ENCODE measurements at places on chromosomes 2 and 18. TPM values are rescaled to one million over a fixed set of nuclear protein-coding genes. Genes with fewer than 3 reads are reported as not detected.

Gene IRS1
- total RNA-seq = 15.2 TPM

Gene AGXT
- 0.48 TPM for total RNA-seq

Gene COA5
- 24.3 TPM for total RNA-seq

DNA sequence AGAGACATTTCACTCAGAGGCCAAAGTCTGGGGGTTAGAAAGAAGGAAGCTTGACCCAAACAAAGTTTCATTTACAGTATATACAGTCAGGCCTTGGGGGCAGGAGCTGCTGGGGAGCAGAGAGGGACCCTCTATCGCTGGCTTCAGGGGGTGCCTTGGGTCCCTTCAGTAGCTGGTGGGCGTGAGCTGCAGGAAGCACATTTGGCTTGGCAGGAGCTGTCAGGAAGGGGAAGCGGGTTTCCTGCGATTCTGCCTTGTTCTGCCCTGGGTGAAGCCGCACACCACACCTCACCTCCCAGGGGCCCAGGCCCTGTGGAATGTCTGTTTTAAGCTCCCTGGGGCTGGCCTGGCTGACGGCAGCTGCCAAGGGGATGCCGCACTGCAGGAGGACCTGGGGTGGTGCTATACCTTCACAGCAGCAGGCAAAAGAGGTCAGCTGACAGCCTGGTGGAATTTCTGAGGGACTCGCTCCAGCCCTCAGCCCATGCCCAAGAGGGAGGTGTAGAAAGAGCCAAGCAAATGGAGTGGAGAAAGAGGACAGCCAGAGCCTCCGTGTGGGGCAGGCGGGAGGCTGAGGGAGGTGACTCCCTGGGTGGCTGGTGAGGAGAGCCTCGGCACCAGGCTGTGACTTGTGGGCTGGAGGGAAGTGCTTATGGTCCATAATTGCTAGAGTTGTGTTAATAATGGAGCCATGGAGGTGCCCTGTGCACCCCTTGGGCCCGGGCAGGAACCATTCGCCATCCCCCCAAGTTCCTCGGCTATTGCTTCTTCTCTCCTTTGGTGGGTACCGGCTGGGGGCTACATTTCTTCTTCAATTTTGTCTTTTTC, 43.9 kb downstream of the PSD4 start:
- DNase-seq = peak; percentile 61

DNA sequence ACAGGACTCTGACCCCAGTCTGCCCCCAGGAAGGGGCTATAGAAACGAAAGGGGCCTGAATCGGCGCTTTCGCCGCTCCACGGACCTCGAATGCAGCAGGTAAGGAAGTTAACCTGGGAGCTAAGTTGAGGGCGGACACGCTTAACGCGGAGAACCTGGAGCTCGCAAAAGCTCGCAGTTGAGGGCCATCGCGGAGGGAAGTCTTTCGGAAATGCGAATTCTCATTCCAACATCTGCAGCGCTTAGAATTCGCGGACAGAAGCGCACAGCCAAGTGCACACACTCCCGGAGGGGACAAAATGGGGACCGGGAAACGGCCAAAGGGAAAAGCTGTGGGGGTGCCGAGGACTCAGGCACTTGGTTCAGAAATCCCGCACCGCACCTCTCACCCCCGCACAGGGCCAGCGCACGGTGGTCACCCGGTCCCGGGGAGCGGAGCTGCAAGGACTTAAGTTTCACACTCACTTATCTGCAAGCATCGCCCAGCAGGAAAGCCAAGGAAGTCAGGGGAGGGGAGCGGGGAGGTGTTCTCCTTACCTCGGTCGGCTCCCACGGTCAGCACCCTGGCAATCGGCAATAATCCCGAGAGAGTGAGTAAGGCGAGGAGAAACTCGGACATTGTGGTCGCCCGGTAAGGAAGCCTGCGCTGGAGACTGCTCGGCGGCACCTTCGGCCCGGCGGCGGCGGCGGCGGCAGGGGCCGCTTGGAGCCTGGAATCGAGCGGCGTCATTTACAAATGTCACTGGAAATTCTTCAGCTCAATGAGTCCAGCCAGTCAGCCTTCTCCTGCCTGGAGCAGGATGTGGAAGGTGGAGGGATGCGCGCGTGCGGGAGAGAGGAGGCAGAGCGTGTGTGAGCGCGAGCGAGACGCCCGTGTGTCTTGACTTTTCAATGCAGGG, 456 bp downstream of the LRP1B start:
- peak; percentile 83 for DNase-seq

DNA sequence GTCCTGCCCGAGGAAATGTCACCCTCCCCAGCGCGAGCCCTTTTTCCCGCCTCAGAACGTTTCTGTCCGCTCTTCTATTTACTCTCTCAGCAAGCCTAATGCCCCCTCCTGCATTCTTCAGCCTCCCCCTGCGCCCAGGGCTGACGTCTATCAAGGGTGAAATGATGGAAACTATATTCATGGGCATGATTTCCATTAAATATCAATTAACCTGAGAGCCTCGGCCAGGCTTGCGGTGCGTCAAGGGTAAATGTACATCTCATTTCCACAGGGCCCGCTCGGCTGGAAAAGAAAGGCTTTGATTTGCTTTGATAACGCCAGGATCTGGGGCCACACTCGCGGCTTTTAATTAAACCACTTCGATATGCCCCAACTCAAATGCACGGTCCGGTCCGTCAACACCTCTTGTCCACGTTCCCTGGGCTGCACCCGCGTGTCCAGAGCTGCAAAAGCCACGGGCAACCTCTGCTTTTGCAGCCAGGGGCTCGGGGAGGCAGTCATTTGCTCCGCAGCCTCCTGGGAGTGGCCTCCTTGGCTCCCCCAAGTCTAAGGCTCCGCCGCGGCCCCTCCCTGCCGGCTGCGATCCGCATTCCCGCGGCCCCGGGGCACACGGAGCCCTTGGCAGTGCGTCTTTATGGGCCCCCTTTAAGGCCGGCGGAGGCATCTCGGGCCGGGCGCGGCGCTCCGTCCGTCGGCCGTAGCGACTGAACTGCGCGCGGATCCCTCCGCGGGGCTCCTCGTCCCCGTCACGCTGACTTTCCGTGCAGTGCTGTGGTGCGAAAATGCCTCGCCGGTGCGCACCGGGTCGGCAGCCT, at the start of gene HOXD8:
Gene HOXD8, plus strand, starts transcription at position 724 of the 815 bp plus-strand sequence. CDS start 662 bp downstream, outside the sequence.
- peak; percentile 70 for DNase-seq

GRCh38 chr18:62781262-62781661, 65.9 kb downstream of the PHLPP1 start:
- no peak for DNase-seq

GRCh38 chr2:45191146-45191863, 182.1 kb upstream of the SIX2 start:
- DNase-seq = no peak

DNA sequence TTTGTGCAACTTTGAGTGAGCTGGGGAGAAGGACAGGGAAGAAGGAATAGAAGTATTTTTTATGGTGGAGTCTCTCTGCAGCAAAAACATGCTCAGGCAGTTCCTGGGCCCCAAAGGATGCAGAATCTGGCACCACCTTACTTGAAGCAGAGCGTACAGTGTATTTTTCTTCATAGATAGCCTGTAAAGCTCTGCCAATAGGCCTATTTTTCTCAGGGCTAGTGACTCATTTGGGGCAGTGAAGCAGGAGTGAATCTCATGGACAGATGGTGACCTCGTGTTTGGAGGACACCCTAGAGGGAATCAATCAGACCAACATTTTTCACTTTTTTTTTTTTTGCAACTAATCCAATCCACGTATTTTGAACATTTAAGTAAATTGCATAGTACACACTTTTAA, 268.1 kb upstream of the CXCR4 start:
- no peak for DNase-seq

- DNase-seq = no peak
Observed at GRCh38 chr2:128557069-128557468, 238.4 kb upstream of the HS6ST1 start.

DNA sequence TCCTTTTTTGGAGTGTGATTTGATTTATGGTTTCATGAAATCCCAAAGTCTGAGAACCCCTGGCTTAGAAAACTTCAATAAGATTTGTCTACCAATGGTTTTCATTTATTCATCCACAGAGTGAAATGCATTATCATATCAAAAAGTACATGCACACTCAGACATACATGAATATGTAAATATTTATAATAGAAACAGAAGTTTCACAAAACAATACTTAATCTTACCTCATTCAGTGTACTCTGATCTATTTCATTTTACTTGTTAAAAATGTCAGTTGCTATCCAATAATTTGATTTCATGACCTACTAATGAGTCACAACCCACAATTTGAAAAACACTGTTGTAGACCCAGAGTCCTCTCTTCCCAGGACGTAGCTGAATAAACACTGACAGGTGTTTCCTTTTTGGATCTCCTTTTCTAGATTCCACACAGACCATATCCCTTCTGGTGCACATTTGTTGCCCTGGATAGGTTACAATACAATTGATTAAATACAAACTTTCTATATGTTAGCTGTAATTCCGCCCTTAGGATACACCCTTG, 10.4 kb upstream of the CAVIN2 start:
- DNase-seq = no peak

DNA sequence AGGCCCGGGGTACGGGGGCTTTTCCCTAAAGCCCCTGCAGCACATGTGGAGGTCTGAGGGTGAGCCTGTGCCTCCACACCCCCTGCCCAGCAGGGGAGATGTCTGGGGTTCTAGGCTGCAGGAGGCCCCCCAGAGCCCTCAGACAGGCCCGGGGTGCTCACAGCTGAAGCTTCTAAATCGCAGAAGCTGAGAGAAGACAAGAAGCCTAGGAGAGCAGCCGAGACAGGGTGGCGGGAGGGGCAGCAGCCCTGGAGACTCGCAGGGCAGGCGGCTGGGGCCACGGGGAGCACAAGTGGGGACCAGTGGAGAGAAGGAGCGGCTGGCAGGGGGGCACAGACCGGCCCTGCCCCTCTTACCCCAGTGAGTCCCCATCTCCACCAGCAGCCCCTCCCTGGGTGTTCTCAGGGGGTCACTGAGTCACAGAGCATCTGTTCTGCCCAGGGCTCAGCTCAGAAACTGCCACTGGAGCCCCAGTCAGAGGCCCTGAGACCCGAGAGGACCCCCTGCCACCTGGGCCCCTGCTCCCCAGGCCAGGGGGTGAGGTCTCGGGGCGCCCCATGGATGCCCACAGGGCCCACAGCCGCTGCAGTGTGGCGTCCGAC, 26.1 kb downstream of the GPC1 start:
- DNase-seq = no peak

DNA sequence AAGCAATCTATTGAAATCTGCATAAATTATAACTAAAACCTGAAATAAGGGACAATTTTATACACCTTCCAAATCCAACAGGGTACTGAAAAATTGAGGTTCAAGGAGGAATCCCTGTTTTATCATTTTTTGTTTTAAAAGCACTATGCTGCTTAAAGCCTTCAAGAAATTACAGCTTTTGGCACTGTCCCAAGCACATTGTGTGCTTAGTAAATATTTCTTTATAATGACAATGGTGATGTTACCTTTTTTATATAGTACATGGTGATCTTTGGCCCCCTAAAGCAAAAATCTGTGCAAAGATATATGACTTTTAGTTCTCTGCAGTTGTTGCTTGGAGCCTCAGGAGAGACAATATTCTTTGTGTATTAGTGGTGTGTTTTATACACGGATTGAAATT, 71.6 kb upstream of the EFEMP1 start:
- no peak for DNase-seq

DNA sequence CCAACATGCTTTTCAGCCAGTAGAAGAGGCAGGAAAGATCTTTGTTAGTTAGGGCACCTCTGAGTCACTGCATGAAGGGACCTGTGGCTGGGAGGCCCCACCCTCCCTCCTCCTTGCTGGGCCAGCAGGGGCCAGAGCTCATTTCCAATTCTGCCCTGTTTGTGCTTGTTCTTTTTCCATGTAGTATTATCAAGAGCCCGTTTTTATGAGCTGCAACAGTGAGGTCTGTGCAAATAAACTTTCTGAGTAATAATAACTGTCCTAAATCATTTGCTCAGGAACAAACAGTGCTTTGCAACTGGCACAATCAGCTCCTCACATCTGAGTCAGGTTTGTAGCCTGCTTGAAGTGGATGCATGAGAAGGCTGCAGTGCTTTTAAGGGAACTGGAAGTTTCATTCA, 128.0 kb downstream of the ARL4C start:
- peak; percentile 71 for DNase-seq

GRCh38 chr2:15810477-15811150, 129.7 kb upstream of the MYCN start:
- DNase-seq = no peak

DNA sequence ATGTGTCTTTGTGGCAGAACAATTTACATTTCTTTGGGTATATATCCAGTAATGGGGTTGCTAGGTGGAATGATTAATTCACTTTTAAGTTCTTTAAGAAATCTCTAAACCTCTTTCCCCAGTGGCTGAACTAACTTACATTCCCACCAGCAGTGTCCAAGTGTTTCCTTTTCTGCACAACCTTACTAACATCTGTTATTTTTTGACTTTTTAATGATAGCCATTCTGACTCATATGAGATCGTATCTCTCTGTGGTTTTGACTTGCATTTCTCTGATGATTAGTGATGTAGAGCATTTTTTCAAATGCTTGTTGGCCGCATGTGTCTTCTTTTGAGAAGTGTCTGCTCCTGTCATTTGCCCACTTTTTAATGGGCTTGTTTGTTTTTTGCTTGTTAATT, 43.1 kb upstream of the PTH2R start:
- DNase-seq = peak; percentile 14

DNA sequence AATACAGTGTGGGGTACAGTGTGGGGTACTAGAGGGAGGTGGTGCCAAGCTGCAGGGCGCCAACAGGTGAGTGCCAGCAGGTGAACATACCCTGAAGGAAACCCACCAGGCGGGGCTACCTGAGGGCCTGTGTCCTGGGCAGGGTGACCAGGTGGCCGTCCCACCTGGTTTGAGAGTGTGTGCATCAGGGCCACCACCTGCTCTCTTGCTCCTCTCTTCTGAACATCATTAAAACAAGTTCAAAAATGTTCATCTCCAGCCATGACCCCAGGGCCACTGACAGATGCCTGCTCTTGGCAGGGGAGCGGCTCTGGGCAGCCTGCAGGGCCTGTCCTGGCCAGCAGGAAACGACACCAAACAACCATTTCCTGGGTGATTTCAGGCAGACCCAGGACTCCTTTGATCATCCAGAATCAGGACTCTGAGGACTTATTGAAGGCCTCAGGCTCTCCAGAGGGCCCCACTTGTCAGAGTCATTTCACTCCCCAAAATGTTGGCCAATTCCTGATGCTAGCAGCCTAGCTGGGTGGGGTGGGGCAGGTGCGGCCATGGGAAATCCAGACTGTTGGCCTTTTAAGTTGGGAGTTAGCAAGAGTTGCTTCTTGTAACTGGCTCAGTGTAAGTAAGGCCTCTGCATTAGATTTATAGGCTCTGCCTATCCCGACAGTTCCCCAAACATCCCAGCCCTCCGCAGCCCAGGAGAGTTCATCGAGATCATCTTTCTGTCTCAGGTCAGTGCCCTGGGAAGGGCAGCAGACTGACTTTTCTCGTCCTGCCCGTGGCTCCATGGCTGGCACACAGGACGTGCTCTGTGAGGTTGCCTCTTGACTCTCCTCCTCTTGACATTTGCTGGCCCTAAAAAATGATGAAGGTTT, 111.5 kb upstream of the ZNF236 start:
- no peak for DNase-seq

- DNase-seq = no peak
Observed at GRCh38 chr2:31037058-31037457, 101.2 kb downstream of the GALNT14 start.

GRCh38 chr2:229273723-229274338, 2.7 kb upstream of the PID1 start:
- DNase-seq = peak; percentile 89

Data from umbilical cord (tissue), 2 donors.